ENCODE measurements at places on chromosomes 7 and 10.

DNA sequence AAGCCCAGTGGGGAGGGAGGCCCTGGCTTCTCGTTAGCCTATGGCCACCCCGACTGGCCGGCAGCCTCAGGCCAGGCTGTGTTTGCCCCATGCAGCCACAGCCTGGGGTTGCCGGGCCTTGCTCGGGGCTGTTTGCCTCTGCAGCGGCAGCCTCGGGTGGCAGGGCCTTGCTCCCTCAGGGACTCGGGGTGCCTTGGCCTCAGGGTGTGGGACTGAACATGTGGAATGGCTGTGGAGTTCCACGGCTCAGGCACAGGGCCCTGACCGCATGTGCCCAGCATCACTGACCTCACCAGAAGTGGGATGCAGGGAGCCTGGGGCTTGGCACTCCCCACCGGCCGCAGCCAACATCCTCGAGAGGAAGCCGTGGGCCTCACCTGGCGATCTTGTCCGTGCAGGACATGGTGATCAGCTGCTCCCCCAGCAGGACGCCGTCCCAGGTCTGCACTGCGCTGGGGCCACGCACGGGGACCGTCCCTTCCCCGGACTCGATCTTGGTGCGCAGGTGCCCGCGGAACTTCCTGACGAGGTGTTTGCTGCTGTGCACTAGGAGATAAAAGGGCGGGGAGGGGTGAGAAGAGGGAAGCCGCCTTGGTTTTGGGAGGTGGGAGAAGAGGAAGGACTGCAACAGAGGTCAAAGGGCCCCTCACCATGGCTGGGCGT, 160.5 kb downstream of the WDR37 start:
- no peak for DNase-seq

DNA sequence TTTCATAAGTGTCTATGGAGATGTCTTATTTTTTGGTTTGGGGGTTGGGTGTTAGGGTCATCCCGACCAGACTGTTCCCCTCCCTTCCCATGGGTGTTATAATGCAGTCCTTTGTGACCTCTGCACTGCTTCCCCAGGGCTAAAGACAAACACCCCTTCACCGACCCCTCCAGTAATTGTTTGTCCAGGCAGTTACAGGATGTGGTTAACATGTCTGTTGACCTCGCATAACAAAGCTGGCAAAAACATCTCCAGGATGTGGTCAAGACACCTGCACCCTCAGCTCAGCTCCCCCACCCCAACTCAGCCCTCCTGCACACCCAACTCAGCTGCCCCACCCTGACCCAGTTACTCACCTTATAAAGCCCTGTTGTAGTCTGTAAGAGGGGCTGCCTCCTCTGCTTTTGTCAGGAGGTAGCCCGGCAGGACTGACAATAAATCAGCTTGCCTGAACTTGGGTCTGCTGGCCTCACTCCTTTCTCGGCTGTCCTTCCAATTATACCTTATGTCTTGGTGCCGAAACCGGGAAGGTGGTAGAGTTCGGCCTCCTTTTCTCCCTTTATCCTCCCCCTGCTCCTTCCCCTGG, 102.2 kb downstream of the ZNF92 start:
- DNase-seq, result no peak

GRCh38 chr7:21355406-21355874, 72.4 kb upstream of the SP4 start:
- no peak for DNase-seq

DNA sequence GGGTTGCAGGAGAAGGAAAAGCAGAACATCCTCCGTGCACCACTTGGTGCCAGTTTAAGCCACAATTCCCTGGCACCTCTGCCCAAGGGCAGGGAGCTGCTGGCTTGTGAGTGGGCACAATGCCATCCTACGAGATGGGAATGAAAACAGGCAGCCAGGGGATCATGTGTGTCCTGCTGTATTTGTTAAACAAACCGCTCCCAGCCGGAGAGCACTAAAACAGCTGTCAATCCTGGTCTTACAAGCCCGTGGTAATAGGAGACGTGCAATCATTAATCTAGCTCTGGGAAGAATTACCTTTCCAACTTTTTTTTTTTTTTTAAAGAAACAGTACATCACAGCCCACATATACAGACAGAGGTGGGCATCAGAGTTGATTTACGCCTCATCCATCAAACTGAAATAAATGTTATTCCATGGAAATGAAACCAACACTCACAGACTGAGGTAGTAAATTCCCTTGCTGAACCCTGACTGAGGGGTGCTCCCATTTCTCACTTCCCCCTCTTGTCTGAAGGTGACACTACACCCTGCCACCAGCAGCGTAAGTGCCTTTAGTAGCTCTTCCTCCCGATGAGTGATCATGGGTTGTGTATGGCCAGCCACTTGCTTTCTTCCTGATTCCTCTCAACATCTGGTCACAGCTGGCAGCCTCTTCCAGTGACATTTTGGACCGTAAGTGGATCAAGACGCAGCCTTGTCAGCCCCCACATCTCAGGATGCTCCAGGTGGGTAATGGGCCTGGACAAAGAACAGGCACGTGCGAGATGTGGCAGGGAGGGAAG, 143.8 kb downstream of the TEX36 start:
- DNase-seq, result no peak

GRCh38 chr10:49322371-49323170, 23.6 kb downstream of the C10orf71 start:
- DNase-seq, result no peak

DNA sequence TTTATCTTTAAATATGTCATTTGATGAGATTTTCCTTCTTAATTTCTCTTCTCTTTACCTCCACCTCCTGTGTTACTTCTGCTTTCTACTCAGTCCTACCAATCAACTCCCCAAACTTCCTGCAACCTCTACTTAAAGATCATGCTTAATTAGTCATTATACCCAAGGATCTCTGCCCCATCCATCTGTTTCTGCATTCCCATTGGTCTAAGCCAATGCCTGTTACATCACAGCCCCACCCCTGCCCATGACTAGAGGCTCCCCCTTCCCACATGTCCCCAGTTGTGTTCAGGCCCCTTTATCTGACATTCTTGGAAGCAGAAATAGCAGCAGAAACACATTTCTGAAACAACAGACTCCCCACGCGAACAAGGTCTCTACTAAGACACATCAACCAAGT, 319.1 kb upstream of the NFE2L3 start:
- no peak for DNase-seq

DNA sequence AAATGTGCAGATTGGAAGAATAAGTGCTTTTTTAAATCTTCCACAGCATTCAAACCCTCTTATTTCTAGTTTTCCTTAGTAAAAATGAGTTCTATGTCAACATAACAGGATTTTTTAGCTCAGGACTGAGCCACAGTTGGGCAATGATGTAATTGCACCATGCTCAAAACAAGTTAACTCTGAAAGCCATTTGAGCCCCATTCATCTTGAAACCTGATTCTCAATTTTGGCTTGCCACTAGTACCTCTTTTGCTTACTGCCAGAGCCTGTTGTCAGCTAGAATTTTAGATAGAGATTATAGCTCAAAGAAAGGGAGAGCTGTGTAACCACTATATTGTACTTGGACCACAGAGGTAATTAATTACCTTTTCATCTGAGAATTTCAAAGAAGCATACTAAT, 1028.5 kb upstream of the PHF14 start:
- no peak for DNase-seq

DNA sequence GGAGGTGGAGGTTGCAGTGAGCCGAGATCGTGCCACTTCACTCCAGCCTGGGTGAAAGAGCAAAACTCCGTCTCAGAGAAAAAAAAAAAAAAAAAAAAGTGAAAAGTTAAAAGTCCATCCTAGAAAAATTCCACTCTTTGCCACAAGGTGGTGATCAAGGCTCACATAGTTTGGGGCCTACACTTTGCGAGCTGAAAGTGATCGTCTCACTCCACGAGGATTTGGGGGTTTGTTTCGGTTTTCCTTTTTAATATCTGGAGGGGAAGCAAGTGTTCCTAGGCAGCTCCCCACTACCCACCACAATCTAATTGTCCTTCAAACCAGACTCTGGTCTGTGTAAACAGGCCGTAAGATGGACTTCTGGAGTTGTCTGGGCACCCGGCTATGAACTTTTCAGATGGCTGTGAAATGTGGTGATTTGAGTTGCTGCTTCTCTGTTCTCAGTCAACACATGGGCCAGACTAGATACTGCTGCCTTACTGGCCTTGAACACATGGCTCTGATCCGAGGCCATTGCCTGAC, 27.1 kb downstream of the PRLHR start:
- peak; percentile 23 for DNase-seq

- DNase-seq, result no peak
Measured at GRCh38 chr7:155418941-155419755, 38.8 kb upstream of the EN2 start.

DNA sequence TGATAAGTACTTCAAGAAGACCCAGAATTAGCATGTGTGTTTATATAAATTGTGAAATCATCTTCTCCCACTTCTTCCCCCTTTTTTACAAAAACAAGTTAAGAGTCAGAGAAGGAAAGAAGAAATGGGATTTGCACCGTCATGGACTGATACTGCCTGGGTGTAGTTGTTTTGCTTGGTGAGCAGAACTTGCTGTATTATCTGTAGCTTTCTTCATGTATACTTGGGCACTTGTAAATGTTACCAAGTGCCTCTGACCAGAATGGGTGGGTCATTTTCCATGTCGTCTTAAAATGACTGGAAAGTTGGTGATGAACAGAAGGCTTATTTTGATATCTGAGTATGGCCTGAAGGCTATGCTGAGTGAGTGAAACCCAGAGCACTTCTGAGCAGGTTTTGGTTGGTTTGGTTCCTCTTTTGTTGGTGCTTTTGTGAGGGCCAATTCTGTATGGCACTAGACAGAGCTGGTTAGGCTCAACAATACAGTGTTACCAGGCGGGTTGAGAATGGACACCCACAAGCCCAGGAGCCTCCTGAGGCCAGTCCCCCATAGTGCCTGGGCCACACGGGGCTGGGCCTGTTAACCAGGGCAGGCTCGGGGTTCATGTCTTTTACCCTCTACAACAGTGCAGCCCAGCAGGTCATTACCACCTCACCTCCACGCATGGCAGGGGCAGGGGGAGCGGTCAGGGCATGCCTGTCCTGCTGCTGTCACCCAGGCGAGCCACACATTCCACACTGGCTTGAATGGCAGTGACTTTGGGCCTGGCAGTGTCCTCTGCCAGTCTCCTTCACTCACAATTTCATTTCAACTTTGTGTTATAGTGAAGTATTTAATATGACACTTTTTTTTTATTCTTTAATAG, 115.1 kb downstream of the CCNY start:
- no peak for DNase-seq

DNA sequence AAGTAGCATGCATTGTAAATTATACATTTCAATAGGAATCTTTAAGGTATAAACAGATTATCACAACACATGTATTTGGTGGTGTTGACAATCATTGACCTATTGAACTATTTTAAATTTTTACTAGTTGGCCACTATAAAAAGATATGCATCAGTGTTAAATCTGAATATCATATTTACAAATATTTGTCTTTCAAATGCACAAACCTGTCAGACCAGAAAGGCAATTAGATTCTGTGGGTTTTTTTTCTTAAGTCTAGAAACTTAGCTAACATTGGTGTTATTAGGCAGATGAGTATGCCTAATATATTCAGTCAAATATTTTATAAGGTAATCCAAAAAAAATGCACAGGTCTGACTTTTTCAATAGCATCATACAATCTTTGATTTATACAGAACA, 241.4 kb upstream of the DGKB start:
- no peak for DNase-seq

GRCh38 chr10:72007246-72007892, 43.2 kb downstream of the CHST3 start:
- no peak for DNase-seq

DNA sequence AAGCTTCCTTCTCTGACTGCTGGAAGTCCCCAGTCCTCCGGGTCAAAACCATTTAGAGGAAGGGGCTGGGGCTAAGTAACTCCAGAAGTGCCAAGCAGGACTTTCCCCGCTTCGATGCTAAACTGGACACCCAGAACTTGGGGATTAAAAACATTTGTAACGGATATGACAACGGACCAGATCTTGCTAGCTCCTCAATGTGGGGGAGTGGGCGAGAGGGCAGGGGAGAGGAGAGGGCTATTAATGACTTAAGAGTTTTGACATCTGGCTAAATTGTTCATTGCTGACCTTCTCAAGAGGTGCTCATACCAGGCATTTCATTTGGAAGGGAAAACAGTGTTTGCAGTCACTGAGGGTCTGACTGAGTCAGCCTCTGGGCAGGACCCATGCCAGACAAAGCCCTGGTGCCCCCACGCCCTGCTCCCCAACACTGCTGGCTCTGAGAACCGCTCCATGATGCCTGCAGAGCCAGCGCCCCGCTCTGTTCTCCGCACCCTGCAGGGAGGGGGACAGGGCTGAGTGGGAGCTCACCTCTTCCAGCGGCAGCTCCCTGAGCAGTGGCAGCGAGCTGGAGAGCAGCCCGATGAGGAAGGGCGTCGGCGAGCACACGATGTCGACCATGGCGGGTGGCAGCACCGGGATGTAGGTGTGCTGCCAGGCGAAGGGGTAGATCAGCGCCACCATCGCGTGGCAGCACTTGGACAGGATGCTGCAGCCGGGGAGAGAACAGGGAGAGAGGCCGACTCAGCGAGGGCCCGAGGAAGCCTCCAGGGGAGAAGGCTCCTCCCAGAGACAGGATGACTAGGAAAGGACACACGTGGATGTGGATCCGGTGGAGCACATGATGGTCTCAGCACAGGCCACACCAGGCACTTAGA, 47.7 kb upstream of the MKRN1 start:
- DNase-seq, result no peak

DNA sequence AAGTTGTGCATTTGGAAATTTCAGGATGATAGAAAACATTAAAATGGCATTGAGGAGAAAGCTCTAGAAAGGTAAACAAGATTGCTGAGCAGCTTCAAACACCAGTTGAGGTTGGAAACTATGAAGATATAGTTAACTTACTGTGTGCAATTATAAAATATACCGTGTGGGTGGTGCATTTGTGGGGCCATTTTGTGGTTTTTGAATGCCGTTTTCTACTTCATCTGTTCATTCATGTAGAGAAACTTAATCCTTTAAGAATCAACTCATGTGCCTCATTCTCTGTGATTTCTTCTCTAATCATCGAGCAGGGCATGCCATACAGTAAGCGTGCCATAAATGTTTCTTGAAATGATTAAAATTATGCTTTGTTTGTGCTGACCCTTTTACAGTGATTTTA, 232.8 kb upstream of the TEX47 start:
- DNase-seq, result no peak

DNA sequence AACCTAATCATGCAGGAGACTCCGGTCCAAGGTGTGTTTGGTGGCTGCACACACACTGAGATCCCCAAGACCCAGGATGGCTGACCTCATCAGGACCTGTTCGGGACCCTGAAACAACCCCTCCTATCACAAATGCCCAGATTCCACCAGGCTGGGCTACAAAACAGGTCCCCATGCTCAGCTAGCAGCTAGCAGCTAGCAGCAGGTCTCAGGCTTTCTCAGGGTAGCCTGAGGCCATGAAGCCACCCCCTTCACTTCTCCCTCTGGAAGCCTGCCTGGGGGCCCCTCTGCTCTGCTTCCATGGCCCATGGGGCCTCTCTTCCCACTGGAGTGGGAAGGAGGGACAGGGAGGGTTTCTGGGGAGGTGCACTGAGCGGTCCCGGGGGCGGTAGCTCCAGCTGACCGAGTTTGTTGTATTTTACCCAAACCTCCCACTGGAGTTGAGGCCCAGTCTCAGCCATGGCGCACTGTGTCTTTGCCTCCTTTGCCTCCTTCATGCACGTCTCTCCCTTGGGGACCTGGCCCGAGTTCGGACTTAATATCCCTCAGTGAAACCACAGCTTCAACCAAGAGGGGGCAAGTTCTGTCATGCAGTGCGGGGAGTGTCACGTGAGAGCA, 95.1 kb upstream of the GPR26 start:
- no peak for DNase-seq

- no peak for DNase-seq
Measured at GRCh38 chr10:113175756-113176651, 226.0 kb downstream of the TCF7L2 start.

- no peak for DNase-seq
Measured at GRCh38 chr7:103902917-103903316, 86.5 kb downstream of the RELN start.

All from stimulated activated CD4-positive, alpha-beta T cell treated with anti-CD3 and anti-CD28 coated beads, Interleukin-1b, Interleukin-23, amount 100 ng/mL, for 1 hour (primary cell).